ENCODE measurements at places on chromosomes 6 and 20.

DNA sequence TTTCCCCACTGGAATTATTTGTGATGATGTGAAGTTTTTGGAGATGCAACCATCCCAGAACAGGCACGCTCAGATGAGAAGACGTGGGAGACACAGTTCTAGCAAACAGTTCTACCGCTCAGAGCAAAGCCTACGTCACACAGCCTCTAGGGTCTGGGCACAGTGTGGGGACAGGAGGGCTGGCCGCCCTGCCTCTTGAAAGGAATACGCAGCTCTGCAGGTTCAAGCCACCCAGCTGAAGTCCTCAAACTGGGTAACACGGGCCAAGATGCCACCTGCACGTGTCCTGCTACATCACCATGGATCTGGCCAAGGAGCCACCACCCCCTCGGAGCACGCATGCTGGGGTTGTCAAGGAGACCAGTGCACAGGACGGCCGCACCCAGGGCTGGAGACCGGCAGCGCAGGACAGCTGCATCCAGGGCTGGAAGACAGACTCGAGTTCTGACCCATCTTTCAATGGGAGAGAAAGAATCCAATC, 75.0 kb downstream of the NOL4L start:
- no peak for DNase-seq

GRCh38 chr20:60585651-60586050, 627.4 kb downstream of the CDH26 start:
- no peak for DNase-seq

DNA sequence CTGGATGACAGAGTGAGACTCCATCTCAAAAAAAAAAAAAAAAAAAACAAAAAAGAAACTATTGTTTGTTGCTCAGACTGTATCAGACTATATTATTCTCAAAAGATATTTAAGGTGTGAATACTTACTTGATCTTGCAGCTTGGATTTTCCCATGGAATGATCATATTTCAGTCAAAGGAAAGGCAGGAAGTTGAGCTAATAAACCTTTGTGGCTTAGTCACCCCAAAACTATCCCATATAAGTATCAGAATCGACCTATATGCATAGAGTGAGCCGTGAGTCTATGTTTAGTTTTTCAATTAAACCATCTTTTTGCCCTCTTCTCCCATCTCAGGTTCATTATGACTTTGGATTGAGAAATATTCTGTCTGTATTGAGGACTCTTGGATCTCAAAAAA, 152.6 kb downstream of the DNAH8 start:
- DNase-seq = no peak

DNA sequence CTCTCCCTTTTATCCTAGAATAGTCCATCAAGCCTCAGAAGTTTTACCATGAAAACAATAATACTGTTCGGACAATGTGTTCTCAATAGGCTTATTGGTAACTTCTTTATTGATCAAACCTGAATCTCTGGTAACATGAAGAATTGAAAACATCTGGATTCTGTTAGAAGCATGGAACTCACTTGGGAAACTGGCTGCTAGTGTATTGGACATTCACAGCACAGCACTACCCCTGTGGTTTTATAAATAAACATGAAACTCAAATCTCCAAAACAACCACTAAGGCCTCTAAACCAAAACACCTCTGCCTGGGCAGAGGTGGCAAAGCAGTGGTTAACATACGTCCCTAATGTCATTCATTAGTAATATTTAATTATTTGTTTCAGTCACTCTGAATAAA, 157.6 kb upstream of the KCNQ5 start:
- DNase-seq = no peak

DNA sequence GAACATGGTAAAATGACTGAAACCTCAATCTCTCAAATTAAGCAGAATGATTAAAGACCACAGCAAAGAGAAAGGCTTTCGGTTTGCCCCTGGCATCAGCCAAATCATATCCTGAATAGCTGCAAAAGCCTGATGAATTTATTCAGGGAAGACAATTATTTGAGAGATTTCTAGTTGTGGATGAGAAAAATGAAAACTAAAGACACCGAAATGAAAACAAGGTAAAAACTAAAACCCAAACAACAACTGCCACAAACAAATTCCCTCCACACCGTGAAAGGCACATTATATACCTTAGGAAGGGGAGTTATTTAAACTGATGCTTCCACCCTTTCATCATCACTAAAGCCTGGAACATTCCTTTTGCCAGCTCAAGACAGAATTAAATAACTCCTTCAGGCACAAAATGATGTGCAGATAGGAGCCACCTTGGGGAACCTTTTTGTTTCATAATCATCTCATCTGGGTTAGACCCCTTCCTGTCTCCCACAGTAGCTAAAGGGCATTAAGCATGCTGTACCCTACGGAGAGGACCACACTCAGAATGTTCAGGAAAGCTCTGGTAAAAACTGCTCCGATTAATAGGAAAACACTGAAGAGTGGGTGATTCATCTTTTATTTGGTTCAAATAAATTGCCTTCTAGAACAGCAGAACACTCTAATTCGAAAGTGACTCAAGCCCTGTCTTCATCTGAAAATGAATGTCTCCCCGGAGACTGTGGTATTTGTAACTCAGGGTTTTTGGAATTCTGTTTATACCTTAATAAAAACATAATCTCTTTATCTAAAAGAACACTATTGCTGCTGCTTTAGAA, 9.1 kb upstream of the ANKRD60 start:
- no peak for DNase-seq

DNA sequence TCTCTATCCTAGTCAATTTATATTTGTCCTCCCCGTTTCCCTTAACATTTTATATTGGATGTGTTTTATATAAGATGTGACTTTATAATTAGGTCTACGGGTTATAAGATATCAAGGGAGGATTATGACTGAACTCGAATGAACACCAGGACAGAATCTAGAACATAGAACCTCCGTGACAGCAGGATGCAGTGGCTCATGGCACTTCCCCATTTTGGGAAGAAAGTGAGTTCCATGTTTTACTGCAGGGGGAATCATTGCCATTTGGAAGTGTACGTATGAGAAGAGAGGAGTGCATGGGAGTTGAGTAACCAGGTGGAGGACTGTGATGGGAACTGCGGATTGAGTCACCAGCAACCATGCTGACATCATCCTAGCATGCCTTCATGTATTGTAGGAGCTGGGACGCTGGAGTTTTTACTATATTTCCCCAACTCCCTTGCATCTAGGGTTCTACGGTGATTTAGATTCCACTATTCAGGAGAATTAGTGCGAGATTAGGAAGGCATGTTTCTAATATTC, 56.1 kb upstream of the FOXC1 start:
- DNase-seq = no peak

GRCh38 chr6:24780206-24780605, 5.5 kb downstream of the GMNN start:
- no peak for DNase-seq

- DNase-seq = no peak
These were observed 134.1 kb upstream of the SALL4 start for GRCh38 chr20:51936377-51936776.

- no peak for DNase-seq
These were observed 11.5 kb downstream of the CALHM6 start for GRCh38 chr6:116472706-116473105.

GRCh38 chr20:57283860-57284259, 17.4 kb upstream of the BMP7 start:
- DNase-seq = no peak

DNA sequence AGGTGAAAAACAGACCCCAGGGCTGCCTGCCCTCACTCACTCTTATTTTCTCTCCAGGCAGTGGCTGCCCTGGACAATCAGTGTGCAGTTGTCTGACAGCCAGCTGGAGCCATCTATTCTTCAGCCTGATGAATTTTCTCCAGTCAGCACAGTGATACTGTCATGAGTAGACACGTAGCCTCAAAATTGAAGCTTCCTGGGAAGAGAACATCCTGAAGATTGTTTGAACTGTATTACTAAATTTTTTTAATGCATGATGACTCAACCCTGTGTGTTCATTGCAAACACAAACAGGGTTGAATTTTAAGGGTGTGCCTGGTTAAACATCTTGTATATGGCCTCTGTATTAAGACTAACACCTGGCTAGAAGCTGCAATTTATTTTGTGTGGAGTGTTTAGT, 49.8 kb upstream of the STXBP5 start:
- no peak for DNase-seq

DNA sequence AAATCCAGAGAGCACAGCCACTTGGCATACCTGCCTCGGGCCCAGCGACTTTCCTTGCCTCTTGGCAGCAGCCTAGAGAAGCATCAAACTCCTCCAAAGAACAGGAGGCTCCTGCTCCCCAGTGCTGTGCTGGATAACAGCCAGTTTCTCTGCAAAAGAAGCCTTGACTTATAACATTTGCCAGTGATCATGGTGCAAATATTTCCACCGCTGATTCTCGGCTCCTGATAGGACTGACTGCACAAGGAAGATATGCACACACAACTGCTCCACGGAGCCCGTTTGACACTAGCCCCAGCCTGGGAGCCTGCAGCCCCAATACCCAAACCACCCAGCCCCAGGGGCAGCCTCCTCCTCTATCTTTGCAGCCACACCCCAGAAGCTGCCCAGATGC, 17.5 kb downstream of the ACSS1 start:
- no peak for DNase-seq

DNA sequence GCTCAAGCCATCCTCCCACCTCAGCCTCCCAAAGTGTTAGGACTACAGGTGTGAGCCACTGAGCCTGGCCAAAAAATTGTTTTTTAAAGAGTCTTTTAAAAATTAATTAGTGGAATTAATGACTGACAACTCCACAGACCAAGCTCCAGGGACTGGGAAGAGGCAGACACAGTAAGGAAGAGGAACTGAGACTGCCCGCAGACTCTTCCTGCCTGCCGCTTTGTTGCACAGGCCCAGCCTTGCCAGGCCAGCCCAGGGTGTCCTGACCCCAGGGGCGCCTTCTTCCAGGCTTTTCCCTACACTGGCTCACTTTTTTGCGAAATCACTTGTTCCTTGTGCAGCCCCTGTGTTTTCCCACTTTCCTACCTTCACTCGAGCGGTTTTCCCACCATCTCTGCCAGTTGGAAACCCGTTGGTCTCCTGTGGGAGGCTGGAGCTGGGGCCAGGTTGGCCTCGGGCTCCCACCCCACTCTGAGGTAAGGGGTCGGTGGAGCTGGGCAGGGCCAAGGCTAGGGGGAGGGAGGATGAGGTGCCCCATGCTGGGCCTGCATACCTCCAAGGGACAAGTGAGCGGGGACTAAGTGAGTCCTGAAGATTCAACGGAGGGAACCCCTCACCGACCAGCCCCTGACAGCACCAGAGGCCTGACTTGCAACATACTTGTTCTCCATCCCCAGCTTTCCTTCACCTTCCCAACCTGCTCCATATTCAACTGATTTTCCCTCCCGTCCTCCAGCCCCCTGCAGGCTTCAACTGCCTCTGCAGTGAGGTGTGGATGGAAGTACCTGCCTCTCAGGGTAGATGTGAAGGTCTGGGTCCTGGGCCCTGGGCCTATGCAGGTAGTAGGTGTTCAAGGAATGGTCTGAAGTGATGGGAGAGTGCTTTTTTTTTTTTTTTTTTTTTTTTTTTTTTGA, 23.5 kb upstream of the SMIM29 start:
- DNase-seq = no peak

GRCh38 chr20:59131551-59132285, 31.9 kb upstream of the ZNF831 start:
- no peak for DNase-seq

DNA sequence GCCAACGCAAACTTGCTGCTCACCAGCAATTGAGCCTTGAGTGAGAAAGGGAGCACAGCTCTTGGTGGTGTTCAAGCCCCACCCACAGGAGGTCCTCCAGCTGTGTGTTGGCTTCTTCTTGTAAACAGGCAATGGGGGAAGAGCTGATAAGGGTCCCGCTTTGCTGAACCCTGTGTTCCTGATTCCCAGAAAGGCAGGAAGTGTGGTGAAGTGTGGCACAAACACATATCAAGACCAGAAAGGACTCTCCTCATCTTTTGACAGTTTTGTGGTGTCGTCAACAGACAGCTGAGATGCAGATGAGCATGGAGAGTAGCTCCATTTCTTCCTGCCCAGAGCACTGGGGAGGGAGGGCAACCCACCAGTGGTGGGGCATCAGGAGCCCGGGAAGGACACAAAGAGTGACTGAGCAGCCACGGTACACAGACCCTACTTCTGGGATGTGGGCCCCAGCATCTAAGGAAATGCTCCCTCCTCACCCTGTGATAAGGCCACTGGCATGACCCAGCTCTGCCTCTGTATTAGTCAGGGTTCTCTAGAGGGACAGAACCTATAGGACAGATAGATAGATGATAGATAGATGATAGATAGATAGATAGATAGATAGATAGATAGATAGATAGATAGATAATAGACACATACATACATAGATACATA, 188.9 kb upstream of the TAB2 start:
- no peak for DNase-seq

- no peak for DNase-seq
These were observed 33.0 kb upstream of the NFATC2 start for GRCh38 chr20:51575486-51575885.

- no peak for DNase-seq
These were observed 169.9 kb downstream of the QRSL1 start for GRCh38 chr6:106799031-106799894.

GRCh38 chr20:63058696-63059335, 52.1 kb upstream of the BHLHE23 start:
- no peak for DNase-seq
